ENCODE measurements at places on chromosomes 12 and 14.

- no peak for DNase-seq
Observed at GRCh38 chr14:101229666-101230065, 326.1 kb upstream of the RTL1 start.

DNA sequence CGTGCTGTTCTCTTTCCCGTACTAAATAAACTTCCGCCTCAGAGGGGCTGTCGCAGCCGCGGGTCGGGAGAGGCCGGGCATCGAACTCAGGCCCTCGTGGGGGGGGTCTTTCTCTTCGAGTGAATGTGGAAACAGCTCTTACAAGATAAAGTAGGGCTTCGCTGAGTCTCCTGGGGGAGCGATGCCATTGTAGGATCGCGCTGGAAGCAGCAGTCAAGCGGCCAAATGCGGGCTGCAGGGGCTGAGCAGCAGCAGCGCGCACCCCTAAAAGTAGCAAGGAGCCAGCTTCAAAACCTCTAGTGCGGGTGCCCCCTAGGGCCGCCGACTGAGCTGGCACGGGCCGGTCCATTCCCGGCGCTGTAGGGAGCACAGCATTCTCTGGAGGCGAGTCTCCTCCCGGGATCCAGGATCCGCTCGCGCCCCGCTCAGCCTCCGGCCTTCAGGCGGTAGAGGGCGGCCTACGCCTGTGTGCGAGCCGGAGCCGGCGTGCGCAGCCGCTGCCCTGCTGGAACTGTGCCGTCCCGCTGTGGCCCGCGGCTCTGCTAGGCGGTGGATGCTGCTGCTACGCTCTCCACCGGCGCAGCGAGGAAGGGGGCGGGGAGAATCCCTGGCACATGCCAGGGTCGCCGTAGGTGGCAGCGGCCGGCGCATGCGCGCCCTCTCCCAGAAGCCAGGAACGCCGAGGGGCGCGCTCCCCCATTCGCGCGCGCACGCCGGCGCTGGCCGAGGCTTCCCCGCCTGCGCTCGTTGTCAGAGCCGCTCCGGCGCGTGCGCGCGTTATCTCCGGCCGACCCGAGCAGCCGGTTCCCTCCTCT is at the start of gene FUT8:
Gene FUT8 (plus strand): TSS at position 699 of the 815 bp plus-strand sequence. CDS start 148,834 bp downstream, outside the sequence.
- peak; percentile 94 for DNase-seq

GRCh38 chr14:75886636-75887348 is 95.0 kb downstream of the TGFB3 start:
- peak; percentile 12 for DNase-seq

- no peak for DNase-seq
Observed at GRCh38 chr14:24204163-24205146, 1.0 kb upstream of the TSSK4 start.

DNA sequence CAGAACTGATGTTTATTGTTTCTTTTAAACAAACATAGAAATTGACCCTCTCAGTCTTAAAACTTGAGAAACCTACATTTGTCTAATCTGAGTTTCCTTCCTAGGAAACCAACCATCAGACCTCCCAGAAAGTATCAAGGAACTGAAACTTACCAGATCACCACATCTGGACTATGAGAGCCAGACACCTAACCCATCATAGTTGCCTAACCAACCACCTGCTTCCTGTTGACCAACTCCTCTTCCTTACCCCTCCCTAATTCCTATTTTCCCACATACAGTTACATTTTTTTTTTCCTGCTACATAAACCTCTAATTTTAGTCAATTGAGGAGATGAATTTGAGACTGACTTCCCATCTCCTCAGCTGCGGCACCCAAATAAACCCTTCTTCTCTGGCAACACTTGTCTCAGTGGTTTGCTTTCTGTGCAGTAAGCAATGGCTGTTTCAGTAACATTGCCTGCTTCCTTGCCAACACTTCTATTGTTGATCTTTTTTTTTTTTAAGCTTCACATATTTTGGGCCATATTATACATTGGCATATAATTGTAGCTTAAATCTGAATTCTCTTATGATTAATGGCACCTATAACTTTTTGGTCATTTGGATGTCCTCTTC is 34.3 kb downstream of the KLRD1 start:
- DNase-seq = no peak

- DNase-seq = peak; percentile 60
Observed at GRCh38 chr14:65222440-65222858, 120.1 kb upstream of the MAX start.

GRCh38 chr12:87136330-87136976 is 880.3 kb upstream of the MGAT4C start:
- DNase-seq = peak; percentile 53

- peak; percentile 27 for DNase-seq
Observed at GRCh38 chr12:100566887-100567637, 6.4 kb upstream of the GAS2L3 start.

- DNase-seq = no peak
Observed at GRCh38 chr14:22433069-22433468, 156.0 kb downstream of the DAD1 start.

DNA sequence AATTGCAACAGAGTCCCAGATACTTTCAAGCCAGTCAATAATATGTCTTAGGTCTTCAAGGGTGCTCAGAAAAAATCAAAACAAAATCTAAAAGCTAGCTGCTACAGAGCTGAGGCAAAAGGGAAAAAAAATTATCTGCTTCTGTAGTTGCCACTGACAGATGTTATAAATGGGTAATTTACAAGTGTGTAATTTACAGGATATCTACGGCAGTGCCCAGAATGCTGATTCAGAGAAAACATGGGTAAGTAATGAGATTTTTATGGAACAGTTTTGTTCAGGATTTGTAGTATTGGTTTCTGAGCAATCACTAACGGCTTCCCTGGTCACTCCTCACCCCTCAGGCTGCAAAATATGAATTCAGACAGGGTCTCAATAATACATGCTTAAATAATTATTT is 234.1 kb downstream of the GALC start:
- no peak for DNase-seq

DNA sequence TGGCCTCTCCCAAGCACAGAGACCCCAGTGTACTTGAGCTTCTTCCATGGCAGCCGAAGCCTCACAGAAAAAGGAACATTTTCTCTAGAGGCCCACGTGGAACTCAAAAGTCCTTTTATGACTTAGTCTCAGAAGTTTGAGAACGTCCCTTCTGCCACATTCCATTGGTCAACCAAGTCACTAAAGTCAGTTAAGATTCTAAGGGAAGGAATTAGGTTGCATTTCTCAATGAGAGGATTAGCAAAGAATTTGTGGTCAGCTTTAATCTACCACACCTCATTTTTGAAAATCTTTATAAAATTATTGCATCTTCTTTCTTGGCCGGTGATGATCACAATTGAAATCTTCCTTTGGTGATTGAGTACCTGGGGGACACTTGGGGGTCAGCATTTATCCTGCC is 279.9 kb upstream of the TBX3 start:
- DNase-seq = no peak

DNA sequence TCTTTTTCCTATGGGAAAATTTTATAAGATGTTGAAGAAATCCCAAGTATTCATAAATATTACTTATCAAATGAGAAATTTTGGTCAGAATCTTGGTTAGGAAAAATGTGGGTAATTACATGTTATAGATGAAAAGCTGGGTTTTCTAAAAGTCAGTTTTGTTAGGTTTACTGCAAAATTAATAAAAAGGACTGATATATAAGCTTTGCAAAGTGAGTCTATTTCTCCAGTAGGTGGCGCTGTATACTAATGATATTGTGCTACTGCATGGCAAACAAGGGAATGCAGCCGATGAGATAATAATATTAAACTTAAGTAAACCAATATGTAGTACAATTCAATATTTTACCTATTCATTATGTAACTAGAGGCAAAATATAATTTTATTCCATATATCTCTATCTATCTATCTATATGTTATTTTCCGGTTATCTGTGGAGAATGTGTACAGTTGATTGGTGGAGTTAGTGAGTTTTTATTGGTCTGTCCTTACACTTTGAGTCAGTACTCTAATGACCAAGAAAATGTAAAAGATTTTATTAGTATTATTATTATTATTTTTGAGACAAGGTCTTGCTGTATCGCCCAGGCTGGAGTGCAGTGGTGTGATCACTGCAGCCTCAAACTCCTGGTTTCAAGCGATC is 32.9 kb downstream of the MIPOL1 start:
- DNase-seq = peak; percentile 63
